ENCODE measurements at places on chromosomes 11 and 22.

DNA sequence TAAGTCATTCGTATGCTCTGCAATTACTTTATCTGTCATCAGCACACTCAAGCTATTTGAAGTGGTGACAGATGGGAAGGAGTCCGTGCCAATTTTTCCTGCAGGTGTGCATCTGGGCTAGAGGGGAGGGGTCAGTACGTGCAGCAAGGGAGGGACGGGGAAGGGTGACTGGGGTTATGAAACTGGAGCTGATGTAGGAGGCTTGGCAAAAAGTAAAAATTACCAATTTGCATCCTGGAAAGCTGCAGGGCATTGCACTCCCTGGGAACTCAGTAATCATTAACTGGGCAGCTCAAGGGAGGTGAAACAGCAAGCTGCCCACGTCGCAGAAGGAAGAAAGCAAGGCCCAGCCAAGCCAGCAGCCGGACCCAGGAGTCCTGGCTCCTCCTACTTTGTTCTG is 87.1 kb upstream of the TMEM45B start:
- DNase-seq: no peak

- no peak for DNase-seq
Observed at GRCh38 chr11:1889224-1889930, 2.3 kb downstream of the PRR33 start.

DNA sequence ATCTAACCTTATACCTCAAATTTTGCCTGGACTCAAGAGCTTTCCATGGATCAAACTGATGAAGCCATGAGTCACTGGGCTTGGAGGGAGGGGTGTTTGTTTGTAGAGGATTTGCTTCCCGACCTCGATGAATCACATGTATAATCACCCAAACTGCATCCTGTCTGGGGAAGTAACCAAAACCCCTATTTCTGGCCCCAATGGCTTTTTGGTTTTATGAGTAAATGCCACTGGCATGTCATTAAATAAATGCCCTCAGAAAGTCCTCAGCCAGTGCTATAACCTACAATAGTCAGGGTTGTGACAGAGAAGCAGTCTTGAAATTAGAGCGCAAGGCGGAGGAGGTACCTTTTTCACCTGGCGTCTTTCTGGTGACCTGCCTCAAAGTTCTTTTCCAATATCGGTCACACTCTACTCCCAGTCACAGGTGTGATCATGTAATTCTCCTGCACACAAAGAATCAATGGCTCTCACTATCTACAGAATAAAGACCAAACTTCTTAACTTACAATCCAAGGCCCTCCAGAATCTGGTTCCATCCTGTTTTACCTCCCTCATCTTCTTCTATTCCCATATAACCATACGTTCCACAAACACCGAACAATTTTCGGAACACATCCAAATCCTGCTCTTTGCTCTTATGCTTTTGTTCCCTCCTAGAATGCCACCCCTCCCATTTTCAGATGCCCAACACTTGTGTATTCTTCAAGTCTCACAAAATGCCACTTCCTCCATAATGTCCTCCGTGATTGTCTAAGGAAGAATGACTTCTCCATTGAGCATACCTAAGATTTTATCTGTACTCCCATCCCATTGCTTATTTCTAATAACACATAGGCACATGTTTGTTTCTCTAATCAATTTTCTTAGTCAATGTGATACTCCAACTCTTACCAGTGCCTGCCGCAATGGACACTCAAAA is 81.3 kb upstream of the BLID start:
- no peak for DNase-seq

DNA sequence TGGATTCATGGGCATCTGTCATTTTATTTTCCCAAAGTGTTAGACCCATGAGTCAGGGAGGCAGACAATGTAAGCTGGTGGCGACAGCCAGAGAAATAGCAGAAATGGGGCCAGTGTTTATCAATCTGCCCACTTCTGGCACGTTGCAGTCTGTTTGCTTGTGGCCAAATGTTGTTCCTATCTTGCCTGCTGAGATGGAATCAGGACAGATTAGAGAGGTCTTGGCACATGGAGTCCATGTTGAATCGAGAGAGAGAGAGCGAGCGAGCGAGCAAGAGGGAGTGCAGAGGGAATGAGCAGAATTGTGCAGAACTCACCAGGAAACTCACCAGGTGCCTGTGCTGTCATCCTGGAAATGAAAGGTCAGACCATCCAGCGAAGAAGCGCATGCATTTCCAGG is 21.9 kb upstream of the PARVG start:
- no peak for DNase-seq

DNA sequence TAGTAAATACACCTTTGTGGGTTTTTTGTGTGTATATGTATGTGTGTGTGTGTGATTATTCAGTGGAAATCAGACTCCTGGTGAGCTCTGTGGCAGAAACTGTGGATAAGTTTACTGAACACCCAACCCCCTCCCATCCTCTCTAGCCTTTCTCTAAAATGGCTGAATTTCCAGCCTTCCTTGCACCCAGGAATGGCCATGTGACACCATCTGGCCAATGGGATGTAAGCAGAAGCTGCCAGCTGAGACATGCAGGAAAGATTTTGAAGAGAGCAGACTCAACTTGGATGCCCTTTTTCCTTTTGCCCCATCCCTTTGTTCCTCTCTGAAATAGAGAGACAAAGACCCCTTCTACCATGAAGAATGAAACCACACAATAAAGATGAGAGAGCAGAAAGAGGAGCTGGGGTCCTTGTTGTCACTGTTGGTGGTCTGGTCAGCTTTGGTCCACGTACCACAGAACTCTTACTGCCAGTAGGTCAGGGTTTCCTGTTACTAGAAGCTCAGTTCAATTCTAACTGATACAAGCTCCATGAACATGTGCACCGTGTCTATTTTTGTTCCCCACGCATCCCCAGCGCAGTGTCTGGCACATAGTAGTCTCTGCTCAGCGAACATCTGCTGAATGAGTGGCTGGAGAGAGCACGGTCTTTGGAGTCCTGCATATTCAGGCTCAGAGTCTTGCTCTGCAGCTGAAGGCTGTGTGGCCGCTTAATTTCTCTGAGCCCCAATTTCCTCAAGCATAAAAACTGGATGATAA is 57.5 kb downstream of the SEZ6L start:
- DNase-seq: no peak

DNA sequence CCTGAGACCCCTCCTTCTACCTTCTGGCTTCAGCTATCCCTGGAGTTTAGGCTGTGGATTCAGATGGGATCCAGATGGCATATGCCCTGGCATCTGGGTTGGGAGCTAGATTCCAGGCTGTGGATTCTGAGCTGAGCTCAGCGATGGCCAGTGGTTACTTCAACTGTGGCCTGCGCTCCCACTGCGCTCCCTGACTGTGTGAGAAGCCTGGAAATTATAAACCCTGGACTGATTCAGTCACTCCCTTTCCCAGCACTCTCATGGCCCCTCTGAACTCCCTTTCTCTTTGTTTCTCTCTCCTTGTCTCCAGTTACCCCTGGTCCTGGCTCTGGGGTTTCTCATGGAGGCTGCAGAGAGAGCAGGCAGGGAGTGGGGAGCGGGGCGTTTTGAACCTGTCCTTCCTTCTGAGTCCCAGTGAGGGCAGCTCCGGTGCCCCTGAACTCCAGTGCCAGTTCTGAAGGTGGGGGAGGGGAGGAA is 4.8 kb downstream of the ARHGEF17 start:
- no peak for DNase-seq

- DNase-seq: no peak
Observed at GRCh38 chr11:10727146-10727851, 23.7 kb upstream of the CTR9 start.

GRCh38 chr11:16804104-16804947 is 65.9 kb downstream of the C11orf58 start:
- no peak for DNase-seq

DNA sequence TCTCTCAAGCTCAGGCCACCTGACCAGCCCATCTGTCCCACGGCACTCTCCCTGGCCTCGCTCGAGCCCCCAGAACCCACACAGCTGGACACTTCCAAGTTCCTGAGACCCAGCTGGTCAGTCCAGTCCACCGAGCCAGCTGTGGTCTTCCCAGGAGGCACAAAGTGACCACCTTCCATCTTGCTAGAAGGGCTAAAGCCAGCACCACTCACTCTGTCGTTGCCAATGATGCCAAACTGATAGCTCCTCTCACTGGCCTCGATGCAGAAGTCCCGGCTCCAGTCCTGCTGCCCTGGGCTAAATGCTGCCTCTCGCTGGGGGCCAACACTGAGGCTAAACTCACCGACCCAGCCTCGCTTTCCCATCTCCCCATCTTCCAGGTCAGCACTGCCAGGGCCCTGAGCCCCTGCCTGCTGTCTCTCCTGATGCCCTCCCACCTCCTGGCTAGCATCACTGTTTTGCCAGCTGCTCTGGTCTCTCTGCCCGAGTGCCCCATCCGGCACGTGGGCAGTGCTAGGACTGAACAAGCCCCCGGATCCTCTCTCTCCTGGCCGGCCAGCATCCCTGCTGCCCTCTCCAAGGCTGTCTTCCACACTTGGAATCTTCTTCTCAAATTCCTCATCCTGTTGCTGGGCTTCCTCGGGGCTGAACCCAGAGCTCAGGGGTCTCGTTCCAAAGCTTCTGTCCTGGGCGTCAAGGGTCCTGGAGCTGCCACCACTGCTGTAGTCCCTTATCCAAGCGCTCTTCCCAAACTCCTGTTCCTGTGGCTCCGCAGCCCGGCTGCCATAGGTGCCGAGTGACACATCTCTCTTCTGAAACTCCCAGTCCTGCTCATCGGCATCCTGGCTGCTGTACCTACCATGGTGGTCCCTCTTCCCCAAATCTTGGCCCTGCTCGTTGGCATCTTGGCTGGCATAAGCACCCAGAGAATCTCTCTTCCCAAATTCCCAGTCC is 15.4 kb downstream of the TNKS1BP1 start:
- no peak for DNase-seq

- DNase-seq: no peak
Observed at GRCh38 chr11:60791153-60791933, 6.2 kb downstream of the MS4A10 start.

GRCh38 chr11:63920126-63920938 is 3.4 kb upstream of the RCOR2 start:
- DNase-seq: no peak

- no peak for DNase-seq
Observed at GRCh38 chr11:833114-833791, 501 bp downstream of the CD151 start.

DNA sequence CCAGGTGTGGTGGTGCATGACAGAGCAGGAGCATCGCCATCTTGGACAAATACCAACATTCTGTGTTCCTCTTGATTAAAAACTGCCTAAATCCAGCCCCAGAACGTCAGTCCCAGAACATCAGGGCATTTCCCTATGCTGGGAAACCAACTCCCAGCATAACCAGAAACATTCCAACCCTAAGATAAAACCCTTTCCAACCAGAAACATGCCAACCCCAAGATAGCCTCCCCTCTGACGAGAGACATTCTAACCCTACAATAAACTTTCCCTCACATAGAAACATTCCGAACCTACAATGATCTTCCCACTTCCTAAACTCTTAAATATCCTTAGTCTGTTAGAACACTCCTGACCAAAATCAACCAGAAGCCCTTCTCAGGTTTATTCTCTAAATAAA is 11.6 kb downstream of the PLAAT4 start:
- DNase-seq: no peak

- DNase-seq: no peak
Observed at GRCh38 chr11:69462106-69462951, 19.1 kb upstream of the LINC01488 start.

DNA sequence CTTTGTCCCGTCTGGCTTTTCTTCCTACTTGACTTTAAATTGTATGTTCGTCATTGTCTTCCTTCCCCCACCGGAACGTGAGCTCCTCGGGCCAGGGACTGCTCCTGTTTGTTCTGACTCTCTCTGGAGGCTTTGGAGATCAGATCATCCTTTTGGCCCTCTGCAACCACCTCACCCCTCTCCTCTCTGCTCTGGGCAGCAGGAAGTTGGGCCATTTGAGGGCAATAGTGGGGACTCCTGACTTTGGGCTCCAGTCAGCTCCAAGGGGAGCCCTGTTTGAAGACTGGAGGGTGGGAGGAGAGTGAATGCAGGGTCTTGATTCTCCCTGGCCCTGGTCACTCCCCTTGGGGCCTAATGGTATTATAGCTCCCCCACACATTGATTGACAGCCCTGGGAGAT is 186.3 kb upstream of the B3GAT1 start:
- no peak for DNase-seq

- no peak for DNase-seq
Observed at GRCh38 chr22:45887202-45888131, 89.5 kb downstream of the WNT7B start.

GRCh38 chr11:70428701-70429427 is 30.5 kb downstream of the CTTN start:
- DNase-seq: no peak

GRCh38 chr22:21014202-21014725 is 701 bp upstream of the P2RX6 start:
- peak; percentile 84 for DNase-seq

DNA sequence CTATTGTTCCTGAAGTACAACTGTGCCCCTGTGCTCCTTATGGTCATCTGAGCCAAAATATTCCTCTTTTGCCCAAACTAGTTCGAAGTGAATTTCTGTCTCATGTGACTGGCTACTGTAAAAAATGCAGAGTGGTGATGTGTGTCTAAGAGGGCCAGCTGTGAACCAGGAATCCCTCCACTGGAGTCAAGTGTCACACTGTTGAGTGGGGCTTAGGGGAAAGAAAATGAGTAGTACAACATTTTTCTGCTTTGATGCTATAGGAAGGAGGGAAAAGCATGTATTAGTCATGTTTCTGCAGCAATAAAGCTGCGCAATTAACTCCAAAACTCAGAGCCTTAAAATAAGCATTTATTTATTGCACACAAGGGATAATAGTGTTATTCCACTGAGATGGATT is 39.8 kb upstream of the HMGXB4 start:
- DNase-seq: no peak

DNA sequence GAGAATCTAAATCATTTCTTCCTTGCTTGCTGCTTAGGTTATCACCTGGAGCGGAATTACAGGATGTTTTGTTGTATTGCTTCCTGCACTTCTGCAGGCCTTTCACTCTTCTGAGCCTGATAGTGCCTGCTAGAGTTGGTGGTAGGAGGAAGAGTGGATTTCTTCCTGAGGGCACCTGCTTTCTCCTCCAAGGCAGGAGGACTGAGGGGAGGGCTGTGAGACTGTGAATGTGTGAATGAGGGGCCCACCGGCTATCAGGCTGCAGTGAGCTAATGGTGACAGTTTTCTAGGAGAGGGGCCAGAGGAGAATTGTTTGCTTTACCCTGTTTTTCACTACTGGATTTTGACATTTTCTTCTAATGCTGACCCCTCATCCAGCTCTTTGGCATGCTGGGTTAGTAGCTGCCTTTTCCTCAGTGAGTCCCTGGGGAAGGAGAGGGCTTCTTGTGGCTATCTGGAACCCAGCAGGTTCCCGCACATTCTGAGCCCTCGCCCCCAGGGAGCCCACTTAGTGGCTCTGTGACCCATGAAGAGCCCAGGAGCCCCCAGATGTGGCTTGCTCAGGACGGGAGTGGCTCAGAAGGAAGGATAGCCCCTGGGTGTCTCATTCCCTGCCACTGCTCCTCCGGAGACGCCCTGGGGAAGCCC is 39.1 kb downstream of the DIXDC1 start:
- no peak for DNase-seq

All from memory B cell (primary cell).